ENCODE measurements at places on chromosomes 11 and 22.

- no peak for DNase-seq
Measured at GRCh38 chr22:35053060-35053835, 12.7 kb upstream of the ISX start.

- DNase-seq = no peak
Measured at GRCh38 chr22:27489178-27489675, 312.3 kb downstream of the MN1 start.

GRCh38 chr11:11620921-11621572 is 758 bp downstream of the GALNT18 start:
- DNase-seq = no peak

DNA sequence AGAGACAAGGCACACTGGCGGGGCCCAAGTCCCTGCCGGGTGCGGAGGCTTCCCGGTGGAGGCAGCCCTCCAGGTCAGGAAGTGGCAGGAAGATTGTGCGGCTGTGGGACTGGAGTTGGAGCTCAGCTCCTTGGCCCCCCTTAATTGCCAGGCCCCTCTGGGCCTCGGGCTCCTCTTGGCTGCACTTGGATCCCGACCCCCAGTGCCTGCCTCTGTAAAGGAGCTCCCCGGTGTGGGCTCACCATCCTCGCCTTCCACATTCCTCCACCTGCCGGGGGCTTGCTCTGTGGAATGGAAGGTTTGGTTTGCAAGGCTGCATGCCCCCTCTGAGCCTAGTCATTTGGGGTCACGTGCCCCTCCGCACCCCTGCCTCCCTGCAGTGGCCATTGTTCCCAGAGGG is 38.1 kb upstream of the COMT start:
- no peak for DNase-seq

GRCh38 chr22:32760396-32760795 is 41.1 kb upstream of the TIMP3 start:
- DNase-seq = no peak

GRCh38 chr11:3955299-3955665 is 99.8 kb downstream of the STIM1 start:
- DNase-seq = no peak

DNA sequence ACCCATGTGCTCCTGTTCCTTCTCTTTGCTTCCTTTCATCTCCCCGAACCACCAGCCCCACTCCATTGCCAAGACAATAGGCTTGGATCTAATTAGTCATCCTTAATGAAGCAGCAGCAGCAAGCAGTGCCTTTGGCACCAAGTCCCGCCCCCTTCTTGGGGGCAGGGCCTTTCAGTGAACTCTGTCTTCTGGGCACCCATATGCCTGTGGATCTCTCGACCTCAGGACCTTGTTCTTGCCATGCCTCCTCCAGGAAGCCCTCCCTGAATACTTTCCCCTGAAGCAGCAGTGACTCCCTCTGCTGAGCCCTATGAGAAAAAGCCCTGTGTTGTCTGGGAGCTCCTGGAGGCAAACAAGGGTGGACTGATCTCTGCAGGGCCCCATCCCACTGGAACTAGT is 32.1 kb downstream of the ARHGEF17 start:
- DNase-seq = no peak

DNA sequence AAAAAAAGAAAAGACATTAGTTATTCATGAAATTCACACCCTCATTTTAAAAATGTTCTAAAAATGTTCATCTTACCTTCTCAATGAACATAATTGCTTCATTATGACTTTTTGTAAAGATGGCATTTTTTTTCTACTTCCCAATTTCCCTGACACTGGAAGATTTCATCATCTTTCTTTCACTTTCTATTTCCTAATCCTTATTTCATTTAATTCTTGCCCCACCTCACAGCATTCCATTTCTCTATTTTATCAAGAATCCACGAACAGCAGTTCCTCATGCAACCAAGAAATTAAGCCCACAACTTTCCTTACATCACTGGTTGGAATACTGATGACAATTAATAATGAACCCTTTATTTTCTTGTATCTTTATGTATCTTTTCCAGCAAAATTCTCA is 1.9 kb downstream of the PATL1 start:
- DNase-seq = no peak

DNA sequence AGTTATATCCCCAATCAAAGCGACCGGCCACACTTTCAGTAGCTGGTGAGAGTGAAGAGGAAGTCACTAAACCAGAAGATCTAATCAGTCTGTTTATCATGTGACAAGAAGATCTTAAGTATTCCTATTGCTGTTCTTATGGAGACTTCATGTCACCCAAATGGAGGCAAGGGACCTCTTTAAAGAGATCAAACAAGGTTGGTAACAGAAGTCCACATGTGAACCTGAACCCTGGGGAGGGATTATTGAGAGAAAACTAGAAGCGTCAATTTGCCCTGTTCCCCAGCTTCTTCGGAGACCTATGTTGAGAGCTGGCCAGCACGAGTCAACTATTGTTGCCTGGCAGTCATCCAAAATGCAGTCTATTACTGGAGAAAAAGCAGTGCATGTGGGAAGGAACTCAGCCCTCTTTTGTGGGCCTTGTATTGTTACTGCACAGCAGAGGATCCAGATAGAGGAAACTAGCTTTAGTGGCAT is 76.9 kb upstream of the CTSC start:
- DNase-seq = no peak

DNA sequence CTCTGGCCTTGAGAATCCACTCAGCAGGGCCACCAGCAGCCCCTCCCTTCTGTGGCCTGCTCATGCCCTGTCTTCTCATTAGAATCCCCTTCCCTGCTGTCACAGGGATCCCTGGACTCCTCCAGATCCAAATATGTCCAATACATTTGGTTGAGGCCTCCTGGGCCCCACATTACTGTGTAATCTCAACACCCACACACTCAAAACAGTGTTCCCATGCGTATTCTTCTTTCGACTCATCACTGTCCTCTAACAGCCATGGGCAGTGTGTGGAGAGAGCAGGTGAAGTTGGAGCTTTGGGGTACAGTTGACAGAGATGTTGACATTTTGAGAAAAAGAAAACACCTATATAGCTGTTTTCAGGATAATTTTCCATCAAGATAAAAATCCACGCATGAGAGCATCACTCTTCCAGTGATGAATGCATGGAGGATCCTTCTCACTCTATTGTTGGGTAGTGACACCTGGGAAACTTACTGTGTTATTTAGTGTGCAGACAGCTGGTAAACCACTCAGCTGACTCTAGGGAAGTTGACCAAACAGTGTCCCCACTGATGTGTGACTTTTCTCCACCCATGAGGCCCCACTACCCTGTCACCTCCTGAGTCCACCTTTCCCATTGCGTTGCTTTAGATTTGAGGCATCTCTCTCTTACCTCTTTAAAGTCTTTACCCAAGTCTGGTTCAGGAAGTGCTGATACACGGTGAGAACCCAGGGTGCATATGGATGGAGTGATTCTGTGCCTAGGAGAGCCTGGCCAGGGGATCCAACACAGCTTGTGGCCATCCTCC is 28.7 kb upstream of the VPREB1 start:
- no peak for DNase-seq

GRCh38 chr11:96337541-96338431 is 5.2 kb downstream of the MAML2 start:
- DNase-seq = no peak

DNA sequence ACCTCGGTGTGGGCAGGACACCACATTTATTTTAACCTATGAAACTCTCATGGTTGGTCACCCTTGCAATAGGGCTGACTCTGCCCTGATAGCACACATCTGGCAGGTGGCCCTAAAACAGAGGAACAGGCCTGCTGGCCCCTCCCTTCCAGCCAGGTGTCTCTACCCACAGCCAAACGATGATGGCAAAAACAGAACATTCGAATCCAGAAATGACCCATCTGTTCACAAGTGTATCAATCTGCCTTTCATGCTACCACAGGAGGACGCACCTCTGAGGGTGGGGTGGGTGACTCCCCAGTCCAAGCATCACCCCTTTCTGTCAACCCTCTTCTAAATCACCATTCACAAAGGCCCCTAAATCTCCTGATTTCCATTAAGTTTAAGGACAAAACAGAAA is 118.1 kb downstream of the ETS1 start:
- no peak for DNase-seq

DNA sequence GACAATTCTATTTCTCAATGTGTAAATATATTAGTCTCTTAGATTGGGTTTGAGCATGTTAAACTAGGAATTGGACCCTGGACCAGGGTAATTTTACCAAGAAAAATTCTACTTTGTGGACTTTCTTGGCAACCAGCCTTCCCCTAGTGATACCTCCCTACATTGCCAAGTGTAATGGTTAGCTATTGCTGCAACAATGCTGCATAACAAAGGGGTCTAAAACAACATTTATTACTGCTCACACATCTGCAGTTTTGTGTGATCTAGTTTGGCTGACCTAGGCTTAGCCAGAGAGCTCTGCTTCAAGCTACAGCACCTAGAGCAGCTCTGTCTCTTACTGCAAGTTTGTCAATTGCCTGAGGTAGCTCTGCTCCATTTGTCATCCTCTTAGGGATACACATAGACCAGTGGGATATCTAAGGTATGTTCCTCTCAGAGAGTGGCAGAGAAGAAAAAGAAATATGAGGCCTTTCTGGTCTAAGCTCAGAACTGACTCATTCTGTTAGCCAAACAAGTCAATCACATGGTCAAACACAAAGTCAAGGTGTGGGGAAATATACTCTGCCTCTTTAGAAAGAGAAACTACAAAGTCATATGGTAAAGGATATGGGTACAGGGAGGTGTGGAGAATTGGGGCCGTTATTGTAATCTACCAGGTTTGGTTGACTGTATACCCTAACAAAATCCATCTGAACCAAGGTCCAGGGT is 2.0 kb upstream of the LAYN start:
- no peak for DNase-seq

DNA sequence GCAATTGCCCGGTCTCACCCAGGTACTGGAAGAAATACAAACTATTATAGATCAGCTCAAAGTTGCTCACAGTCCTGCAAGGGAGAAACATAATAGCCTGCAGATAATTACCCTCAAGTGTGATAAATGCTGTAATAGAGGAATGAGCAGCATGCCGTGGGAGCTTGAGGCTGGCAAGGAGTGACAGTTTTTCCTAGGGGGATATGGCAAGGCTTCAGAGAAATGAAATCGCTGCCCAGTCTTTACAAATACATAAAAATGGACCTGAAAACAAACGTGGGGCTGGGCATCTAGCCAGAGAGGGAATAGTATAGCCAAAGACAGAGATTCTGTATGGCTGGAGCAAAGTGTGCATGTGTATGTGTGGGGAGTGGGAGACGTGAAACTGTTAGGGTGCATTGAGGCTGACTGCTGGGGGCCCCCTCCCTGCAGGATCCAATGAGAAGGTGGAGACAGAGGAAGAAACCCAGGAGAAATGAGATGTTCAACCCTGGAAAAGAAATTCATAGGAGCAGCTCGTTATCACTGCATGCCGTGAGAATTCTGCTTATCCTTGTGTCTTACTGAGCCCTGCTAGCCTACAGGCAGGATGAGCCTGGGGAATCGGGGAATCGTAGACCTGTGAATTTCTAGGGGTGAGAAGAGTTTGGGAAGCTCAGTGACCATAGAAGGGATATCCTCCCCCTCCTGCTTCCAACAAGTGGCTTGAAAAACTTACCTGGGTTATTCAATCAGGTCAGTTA is 167.0 kb downstream of the LDLRAD3 start:
- DNase-seq = no peak

- DNase-seq = no peak
Measured at GRCh38 chr11:59528711-59529110, 17.4 kb downstream of the OR4D9 start.
